CD4-positive, alpha-beta T cell treated with Interleukin-12 subunit alpha and Interleukin-12 subunit beta, for 1 hour (primary cell): ENCODE measurements at places on chromosomes 7 and 10.
A peak's percentile ranks its signal among the peaks of the same experiment; 100 is the strongest.

DNA sequence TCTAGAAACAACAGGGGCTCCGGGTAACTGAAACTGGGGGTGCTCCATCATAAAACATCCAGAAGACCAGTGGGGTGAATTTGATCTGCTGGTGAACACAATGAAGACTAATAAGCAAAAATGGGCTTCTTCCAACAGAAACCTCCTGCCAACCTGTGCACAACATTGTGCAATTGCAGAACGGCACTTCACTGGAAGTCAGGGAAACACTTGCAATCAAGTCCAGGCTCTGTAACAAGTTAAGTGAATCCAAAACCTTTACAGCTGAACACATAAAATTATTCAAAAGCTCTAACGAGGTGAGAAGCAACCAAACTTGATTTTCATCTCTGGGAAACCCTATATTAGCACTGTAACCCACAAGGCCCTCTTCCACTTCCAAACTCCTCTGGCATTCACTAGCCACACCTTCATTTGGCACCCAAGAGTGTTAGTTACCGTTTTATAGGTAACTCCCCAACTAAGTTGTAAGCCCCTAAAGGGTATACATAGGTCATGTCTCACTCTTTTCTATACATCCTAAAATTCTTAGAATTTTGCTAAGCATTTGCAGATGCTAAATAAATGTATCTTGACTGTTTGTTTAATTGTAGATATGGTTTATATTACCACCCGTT is 22.0 kb downstream of the IMMP2L start:
- DNase-seq, result no peak

GRCh38 chr10:45008524-45009161 is 7.9 kb downstream of the ZNF22 start:
- peak; percentile 71 for DNase-seq

GRCh38 chr7:116493449-116493848 is 6.1 kb upstream of the CAV2 start:
- no peak for DNase-seq

GRCh38 chr7:72283309-72283708 is 128.8 kb downstream of the CALN1 start:
- no peak for DNase-seq
